ENCODE measurements at places on chromosomes 2 and 18.

DNA sequence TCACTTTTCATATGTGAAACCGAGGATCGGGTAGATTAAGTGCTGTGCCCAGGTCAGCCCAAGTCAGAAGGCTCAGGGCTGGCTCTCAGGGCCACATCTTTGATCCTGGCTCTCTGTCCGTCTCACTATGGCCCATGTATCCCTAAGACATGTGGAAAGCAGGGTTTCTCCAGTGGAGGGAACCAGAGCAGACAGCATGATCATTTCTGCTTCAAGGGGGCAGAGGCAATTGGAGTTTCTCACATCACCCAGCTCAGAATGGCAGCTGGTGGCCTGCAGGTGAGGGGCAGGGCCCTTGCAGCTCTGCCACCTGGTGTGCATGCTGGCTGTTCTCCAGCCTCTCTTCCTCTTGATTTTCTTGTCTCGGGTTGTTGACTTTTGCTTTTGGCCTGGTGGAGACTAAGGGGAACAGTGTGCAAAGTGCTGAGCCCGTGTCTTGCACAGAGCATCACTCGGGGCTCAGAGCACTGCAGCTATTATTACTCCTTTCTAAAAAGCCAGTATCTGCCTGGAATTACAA is 27.0 kb downstream of the LDLRAD4 start:
- no peak for DNase-seq

- DNase-seq, result no peak
Observed at GRCh38 chr18:57207124-57207916, 60.4 kb downstream of the BOD1L2 start.

DNA sequence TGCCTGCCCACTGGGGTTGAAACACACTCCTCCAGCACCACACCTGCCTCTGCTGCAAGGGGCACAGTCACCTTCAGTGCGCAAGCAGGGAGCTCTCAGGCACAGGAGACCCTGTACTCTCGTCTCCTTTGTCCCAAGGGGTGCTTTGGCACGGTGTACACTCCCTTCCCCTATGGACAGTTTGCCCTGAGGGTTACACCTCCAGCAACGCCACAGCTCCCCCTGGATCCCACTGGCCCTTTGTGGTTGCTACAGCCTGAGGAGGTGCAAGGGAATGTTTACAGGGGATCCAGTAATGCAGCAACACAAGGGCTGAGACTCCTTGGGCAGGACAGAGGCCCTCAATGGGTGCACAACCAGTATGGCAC is 45.2 kb upstream of the FAM117B start:
- no peak for DNase-seq

GRCh38 chr2:220334210-220334609 is 706.8 kb downstream of the SLC4A3 start:
- DNase-seq, result no peak

- DNase-seq, result no peak
Observed at GRCh38 chr2:73089270-73090030, 17.9 kb upstream of the SFXN5 start.

GRCh38 chr2:185187421-185187820 is 551.2 kb upstream of the FSIP2 start:
- no peak for DNase-seq

All from suppressor macrophage treated with lipopolysaccharide for 1 hour (primary cell).